Upper lobe of right lung (tissue), 1 donor: ENCODE measurements at places on chromosomes 5 and 9.

DNA sequence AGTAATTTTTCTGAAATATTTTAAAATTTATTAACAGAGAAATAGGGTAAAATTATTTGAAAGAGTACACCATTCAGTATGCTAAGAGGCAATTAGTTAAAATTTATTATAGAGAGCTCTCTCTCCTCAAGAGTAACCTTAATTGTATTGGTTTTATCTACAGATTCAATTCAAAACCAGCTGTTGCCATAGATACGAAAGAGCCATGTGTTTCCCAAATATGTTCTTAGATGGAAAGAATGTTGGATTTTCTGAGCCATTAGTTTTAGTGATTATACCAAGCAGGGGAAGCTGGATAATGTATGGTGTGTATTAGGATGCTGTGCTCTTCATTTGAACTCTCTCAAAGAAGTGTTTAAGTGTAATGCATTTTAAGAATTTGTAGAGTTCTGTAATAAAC, 27.8 kb downstream of the C7 start:
- no peak for DNase-seq

- no peak for DNase-seq
Measured at GRCh38 chr5:180172447-180173197, 36.4 kb downstream of the RASGEF1C start.

DNA sequence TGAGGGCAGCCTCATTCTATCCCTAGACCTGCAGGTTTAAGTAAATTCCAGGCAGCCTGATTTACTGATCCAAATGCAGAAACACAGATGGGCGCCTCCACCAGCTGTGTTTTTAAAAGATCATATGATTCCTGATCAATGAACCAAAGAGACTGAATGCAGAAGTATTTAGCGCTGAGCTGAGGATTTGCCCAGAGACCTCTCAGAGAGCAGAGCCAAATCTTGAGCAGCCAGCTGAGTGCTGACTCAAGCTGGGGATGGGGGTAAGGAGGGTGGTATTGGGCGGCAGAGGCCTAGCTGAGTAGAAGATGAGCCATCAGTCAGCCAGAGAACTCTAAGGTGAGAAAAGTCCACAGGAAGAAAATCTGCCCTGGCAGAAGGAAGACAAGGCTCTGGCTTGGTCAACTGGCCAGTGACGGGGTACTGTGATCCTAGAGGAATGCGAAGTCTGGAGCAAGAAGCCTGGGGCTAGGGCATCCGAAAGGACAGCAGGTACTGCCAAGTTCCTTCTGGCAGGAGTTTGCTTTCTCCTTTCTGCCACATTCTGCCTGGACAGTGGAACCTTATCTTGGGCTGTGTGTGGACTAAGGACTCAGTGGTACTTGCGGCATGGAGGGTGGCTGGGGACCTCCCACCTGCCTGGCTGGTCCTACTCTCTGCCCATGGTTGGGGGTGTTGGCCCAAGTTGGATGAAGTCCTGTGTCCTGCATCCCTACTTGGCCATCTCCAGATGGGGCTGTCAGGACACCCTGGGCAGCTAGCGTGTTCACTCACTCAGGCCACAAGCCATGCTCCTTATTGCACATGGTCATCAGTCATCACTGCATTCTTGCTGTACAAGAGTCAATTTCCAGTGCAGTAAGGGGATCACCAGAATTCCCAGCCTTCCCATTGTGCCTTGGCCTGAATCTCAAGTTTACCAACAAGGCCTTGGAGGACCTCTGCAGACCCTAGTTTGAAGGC, 34.5 kb upstream of the CDKN2AIPNL start:
- peak; percentile 17 for DNase-seq

GRCh38 chr5:136033234-136033633, 4.4 kb downstream of the TGFBI start:
- DNase-seq: no peak

DNA sequence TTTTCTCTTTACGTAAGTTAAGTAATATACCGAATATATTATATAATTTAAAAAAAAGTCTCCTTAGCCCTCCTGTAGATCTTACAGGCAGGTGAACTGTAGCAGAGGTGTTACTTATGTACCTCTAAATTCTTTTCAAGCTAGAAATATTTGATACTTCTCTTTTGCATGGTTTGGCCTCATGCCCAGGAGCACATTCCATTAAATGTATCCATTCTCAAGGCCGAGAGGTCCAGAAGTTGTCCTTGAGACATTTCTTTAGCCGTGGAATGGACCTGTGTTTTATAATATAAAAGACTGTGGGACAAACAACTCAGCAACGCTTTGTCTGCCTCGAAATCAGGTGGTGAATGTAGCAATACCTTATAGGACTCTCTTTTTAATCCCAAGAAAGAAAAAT, 184.5 kb downstream of the TRIO start:
- DNase-seq: no peak

GRCh38 chr5:76180814-76181805, 97.9 kb downstream of the SV2C start:
- no peak for DNase-seq

GRCh38 chr5:32753051-32753450, 41.9 kb downstream of the NPR3 start:
- no peak for DNase-seq

DNA sequence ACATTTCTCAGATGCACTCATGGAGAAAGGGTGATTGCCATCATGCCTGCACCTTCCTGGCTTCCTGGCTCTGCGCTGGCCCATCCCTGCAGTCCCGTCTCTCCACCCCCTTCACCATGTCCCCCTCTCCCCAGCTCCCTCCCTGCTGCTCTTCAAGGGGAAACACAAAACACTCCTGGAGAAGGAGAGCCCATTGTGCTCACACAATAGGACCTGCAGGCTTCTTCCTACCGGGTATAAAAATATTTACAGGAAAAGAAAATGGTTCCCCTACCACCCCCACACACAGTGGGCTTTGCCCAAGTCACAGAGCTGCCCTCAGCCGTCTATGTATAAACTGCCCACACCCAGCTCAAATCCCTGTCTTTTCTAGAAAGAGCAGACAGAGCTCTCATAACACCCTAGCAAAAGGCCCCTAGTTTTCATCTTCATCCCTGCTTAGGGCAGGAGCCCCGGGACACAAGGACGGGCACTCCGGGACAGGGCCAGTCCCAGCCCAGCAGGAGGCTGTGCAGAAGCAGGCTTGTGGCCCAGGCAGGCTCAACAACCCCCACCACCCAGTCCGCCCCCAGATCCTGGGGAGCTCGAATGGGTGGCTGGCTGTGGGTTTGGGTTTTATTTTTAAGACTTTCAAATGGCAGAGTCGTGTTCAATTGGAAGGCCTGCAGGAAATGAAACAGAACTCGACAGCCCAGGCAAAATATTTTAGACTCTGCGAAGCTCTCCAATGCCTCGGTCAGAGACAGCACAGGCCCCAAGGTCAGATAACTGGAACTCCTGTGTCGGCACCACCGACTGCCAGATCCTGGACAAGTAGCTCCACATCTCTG, 77.3 kb downstream of the LRSAM1 start:
- no peak for DNase-seq

GRCh38 chr5:136020001-136020382, 8.8 kb upstream of the TGFBI start:
- DNase-seq: no peak

- DNase-seq: no peak
Measured at GRCh38 chr9:127833555-127833954, 20.9 kb downstream of the ENG start.

- no peak for DNase-seq
Measured at GRCh38 chr9:111938427-111938800, 41.8 kb downstream of the UGCG start.
